HFFc6 (cell line): ENCODE measurements at places on chromosomes 3 and 15. TPM values are rescaled to one million over a fixed set of nuclear protein-coding genes. Genes with fewer than 3 reads are reported as not detected.

CDHR4 gene
- 0.19 to 0.27 TPM in 2 of 3 replicates, not detected in the other for total RNA-seq

IQCF5 gene
- total RNA-seq: not detected in 3 replicates

SYNM gene
- total RNA-seq: 4.6 to 7.3 TPM (median 4.9 TPM) in 3 replicates

- DNase-seq: no peak
Observed at GRCh38 chr3:75248974-75249373, 415.2 kb upstream of the FRG2C start.

- no peak for DNase-seq
Observed at GRCh38 chr3:136385457-136385856, 135.3 kb downstream of the PCCB start.

- DNase-seq: peak; percentile 29
Observed at GRCh38 chr15:48748535-48748934, 62.3 kb downstream of the CEP152 start.

DNA sequence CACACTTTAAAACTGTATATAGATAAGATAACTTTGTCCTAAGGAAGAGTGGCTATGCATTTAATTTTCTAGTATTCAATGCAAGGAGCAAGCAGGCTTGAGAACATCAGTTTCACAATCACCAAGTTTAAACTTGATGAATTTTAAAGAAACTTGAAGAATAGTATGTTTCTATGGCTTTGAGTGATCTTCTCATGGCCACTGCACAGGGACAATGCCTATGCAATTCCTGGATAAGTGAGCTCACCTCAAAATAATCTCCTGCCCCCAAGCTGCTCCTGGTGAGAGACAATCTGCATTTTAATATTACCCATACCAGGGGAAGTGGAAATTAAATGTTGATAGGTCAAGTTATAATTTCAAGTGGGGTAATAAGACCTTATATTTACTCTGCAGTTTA is 376.6 kb upstream of the CBLB start:
- DNase-seq: no peak

- DNase-seq: no peak
Observed at GRCh38 chr15:61155741-61156700, 73.1 kb downstream of the RORA start.

DNA sequence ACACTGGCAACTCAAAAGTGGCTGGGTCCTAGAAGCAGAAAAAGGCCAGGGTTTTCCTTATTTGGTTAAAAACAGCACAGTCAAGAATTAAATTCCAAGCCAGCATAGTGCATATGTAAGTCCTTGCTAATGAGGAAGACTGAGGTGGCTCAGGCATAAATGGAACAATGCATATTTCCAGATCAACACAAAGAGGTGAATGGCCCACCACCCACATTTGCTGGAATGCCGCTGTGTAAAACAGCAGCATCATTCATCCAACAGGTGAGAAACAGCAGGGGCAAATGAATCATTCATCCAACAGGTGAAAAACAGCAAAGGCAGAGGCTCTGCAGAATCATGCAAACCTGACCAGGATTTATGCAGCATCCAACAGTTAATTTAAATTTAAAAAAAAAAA is 32.9 kb downstream of the GPR176 start:
- no peak for DNase-seq
